Activated naive CD4-positive, alpha-beta T cell treated with anti-CD3 and anti-CD28 coated beads for 36 hours (primary cell): ENCODE measurements at places on chromosomes 7 and 10. TPM values are rescaled to one million over a fixed set of nuclear protein-coding genes. Genes with fewer than 3 reads are reported as not detected.

GRCh38 chr10:92074126-92074887 is 150.7 kb downstream of the BTAF1 start:
- DNase-seq, result no peak

DNA sequence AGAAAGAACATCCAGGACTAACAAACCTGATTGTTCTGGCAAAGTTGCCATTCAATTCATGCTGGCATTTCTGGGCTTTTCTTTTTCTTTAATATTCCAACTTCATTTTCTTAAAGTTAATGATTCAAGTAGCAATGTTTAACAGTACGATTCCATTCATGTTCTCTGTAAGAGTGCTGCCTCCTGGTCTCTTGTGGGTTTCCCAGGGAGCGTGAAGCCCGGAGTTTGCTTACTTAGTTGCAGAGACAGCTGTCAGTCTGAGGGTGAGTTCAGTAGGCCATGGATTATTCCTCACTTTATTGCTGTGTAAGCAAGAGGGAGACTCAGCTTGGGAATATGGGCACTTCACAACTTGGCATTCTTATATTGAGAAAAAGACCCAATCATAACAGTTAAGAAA is 142.2 kb downstream of the TWIST1 start:
- no peak for DNase-seq

Gene PUS7
- total RNA-seq, result 14.6 TPM

DNA sequence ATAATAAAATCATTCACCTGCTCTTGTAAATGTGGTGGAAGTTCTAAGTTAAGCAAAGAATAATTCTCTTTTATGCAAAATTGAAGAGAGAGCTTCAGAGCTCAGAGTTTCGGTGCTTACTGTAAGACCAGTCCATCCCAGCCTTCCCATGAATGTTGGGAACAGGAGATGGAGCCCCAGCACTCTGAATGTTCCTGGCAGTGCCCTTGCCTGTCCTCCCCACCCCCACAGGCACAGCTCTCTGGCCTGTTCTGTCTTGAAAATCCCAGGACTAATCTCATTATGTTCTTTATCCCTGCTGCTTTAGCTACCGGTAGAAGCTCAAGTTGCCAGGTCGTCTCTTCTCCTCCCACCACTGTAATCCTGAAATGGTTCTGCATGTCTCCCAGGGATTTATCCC is 29.1 kb upstream of the LHFPL3 start:
- no peak for DNase-seq

DNA sequence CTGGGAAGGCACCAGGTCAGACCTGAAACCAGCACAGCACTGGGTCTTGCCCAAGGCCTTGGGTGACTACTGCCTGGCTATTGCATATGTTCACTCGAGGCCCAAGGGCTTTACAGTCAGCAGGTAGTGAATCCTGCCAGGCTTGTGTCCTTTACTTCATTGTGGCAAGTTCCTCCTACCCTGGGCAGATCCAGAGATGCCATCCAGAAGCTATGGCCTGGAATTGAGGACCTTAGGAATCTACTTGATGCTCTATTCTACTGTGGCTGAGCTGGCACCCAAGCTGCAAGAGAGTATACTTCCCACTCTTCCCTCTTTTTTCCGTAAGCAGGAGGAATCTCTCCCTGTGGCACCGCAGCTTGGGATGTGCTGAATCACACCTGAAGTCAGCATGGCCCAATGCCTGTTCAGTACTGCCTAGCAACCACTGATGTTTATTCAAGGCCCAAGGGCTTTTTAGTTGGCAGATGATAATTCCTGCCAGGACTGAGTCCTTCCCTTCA is 246.7 kb upstream of the CTBP2 start:
- DNase-seq, result no peak

- DNase-seq, result no peak
These were observed 16.5 kb upstream of the TRIM8 start for GRCh38 chr10:102627736-102628293.

Gene TSPAN33
- total RNA-seq, result 7.9 TPM

Gene GBX1
- not detected for total RNA-seq

Gene CHN2
- total RNA-seq, result not detected

GRCh38 chr10:130430852-130431704 is 294.9 kb downstream of the GLRX3 start:
- no peak for DNase-seq

DNA sequence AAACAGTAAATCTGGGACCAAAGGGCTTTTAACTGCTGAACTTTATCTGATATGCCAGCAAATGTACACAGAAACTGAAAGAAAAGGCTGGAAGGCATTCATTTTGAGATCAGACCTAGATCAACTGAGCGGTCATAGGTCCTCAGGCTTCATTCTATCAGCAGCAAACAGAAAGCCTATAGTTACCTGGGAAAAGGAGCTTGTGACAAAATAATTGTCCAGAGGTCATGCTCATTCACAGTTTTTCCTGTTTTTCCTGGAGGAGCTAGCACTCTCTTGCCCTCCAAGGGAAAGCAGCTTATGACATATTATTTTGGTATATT is 320.2 kb downstream of the AHR start:
- no peak for DNase-seq

- DNase-seq, result no peak
These were observed 178.7 kb upstream of the PPP2R2D start for GRCh38 chr10:131722121-131722520.

Gene WDR86
- total RNA-seq, result not detected

DNA sequence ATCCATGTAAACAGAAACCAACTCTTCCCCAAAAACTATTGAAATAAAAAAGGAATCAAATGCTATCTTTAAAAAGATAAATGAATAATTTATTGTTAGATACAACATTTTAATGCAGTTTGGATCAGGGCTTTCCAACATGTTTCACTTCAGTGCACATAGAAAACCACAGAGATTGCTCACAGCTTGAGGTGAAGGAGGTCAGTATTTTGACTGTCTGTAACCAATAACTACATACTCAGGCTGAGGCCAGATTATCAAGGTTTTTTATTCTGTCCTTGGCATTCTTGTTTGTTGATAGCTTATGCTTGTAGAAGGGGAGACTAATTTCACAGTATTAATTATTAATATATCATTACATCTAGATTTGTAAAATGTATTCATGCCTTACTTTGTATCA is 195.5 kb downstream of the PRKG1 start:
- no peak for DNase-seq

Gene TEX36
- total RNA-seq, result not detected

- no peak for DNase-seq
These were observed 19.3 kb downstream of the PAPOLB start for GRCh38 chr7:4842319-4843064.
